ENCODE measurements at places on chromosomes 12 and 14.

DNA sequence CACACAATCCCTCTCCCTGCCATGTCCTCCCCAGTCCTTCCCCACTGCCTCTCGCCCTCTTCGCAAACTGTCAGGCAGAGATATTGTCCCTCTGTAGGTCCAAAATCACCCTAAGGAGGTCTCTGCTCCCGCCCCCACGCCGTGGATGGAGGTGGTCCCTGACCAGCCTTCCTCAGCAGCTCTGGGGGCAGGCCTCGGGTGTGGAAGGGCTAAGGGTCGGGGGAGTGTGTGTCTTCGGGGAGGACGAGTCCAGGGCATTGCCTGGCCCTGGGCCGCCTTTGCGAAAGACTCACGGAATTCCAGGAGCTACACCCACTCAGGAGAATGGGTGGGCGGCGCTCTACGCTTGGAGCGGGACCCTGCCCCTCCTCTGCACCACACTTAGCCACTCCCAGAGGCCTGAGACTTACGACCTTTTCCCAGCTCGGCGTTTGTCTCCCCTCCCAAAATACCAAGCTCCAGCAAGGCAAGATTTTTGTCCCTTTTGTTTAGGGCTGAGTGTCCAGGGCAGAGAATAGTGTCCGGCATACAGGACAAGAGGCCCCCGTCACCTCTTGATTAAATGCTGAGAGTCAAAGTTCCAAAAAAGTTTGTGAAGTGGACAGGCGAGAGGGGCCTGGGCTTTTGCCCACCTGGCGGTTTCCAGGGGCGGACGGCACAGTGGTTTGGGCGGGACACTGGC is 881 bp downstream of the PYGL start:
- no peak for DNase-seq

GRCh38 chr14:105072892-105073719 is 7.9 kb upstream of the GPR132 start:
- no peak for DNase-seq

DNA sequence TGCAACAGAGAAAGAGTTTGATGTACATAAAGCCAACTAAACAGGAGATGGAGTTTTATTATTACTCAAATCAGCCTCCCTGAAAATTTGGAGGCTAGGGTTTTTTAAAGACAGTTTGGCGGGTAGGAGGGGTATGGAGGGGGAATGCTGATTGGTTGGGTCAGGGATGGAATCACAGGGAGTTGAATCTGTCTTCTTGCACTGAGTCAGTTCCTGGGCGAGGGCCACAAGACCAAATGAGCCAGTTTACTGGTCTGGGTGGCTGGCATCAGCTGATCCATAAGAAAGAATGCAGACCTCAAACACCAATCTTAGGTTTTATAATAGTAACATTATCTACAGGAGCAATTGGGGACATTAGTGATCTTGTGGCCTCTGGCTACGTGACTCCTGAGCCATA is 64.9 kb downstream of the RIN3 start:
- DNase-seq = no peak

DNA sequence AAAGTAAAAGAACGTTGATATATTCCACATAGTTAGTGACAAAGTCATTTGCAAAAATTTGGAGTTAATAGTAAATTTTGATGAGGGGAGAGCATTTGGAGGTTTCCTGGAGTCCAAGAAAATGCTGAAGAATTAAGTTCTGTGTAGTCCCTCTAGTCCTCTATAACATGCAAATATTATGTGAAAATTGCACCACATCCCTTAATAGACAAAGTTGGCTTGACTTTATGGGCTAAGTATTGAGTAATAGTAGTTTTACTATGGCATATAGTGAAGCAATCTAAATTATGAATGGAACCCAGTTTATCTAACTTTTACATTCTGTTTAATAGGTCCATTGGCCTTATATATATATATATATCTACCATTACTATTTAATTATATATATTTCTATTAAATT is 66.4 kb upstream of the DCN start:
- DNase-seq = no peak

DNA sequence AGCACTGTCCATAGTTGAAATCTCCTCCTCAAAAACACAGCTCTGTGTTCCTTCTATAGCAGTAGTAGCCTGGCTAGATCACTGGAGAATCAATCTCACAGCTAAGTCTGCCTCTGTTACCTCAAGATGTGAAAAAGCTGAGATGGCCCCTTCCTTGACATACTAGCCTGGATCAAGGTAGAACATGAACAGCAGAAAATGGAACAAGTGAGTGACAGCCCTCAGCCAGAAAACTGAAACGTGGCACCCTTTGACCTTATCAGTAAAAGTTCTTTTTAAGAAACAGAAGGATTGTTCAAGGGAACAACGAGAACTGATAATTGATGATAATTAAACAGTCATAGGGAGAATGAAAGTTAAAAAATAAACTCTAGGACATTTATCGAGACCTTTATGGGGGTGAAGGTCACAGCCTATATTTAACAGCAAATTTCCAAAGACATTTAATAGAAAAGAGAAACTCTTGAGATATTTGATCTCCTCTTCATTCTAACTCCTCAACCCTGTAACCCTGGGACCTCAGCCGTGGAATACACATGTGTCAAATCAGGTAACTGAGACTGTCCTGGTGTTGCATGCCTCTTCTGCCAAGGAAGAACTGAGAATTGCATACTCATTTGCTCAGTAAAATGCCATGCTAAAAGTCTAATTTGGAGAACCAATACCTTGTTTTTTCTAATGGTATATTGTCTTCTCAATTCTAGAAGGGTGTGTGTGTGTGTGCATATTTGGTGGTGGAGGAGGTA is 258.0 kb upstream of the ATP2B1 start:
- DNase-seq = no peak

GRCh38 chr12:81517296-81517695 is 241.9 kb downstream of the PPFIA2 start:
- no peak for DNase-seq

- peak; percentile 70 for DNase-seq
These were observed 522 bp downstream of the TUBA1A start for GRCh38 chr12:49188201-49188915.

DNA sequence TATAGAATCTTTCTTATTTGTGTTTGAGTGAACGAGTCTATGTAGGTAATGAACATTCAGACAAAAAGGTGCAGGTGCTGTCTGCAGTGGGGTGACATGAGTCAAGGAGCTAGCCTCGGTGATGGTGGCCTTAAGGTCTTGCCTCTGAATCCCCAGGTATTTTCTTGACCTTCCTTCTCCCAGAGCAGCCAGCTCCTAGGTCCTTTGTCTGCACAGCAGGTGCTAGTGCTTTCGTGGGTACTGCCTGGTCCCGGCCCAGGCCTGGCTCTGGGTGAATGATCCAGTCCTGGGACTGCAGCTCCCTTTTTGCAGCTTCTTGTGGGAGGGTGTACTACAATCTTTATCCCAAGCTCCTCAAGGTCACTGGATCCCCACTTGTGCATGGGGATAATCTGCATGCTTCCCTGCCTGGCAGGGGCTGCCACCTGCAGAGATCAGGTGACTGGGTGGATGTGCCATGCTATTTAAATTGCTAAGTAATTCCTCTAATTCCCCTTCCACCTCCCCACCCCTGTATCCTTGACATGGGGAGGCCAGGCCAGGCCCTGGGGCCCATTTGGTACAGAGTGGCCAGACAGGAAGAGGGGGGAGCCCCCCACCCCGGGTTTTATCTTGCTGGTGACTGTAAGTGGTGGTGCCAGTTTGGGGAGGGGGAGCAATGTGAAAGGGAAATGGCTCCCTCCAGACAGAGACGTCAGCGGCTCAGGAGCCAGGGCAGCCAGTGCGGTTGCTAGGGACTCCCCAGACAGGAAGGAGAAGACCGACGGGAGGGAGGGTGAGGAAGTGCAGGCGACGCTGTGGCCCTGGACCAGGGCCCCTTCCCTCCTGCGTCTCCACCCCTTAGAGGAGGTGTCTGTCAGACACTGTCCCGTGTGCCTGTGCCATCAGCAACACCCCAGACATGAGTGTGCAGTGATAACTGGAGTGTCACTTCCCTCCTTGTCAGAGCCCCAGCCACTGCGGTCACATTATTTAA is 6.7 kb downstream of the VASH1 start:
- DNase-seq = peak; percentile 81

- DNase-seq = no peak
These were observed 28.4 kb downstream of the NOC4L start for GRCh38 chr12:132172619-132173018.

GRCh38 chr12:105436636-105437035 is 106.1 kb downstream of the C12orf75 start:
- no peak for DNase-seq

GRCh38 chr12:30783946-30784345 is 29.2 kb upstream of the CAPRIN2 start:
- DNase-seq = no peak

GRCh38 chr12:25435431-25435830 is 117.7 kb downstream of the LMNTD1 start:
- DNase-seq = no peak

- peak; percentile 84 for DNase-seq
These were observed 7.0 kb downstream of the MYL2 start for GRCh38 chr12:110913119-110914056.

- DNase-seq = no peak
These were observed 103.5 kb downstream of the GLT1D1 start for GRCh38 chr12:128956755-128957154.

DNA sequence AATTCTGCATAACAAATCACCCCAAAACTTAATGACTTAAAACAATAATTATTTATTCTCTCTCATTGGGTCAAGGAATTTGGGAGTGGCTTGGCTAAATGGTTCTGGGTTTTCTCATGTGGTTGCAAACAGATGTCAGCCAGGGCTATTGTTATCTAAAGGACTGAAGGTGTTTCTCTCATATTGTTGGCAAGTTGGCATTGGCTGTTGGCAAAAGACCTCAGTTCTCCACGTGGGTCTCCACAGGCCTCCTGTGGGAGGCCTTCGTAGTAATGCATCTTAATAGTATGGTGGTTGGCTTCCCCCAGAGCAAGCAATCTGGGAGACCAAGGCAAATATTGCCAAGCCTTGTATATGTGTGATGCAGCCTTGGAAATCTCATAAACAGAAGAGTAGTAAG is 14.4 kb downstream of the GALNT16 start:
- no peak for DNase-seq

- no peak for DNase-seq
These were observed 151.1 kb downstream of the DPF3 start for GRCh38 chr14:72742838-72743195.

DNA sequence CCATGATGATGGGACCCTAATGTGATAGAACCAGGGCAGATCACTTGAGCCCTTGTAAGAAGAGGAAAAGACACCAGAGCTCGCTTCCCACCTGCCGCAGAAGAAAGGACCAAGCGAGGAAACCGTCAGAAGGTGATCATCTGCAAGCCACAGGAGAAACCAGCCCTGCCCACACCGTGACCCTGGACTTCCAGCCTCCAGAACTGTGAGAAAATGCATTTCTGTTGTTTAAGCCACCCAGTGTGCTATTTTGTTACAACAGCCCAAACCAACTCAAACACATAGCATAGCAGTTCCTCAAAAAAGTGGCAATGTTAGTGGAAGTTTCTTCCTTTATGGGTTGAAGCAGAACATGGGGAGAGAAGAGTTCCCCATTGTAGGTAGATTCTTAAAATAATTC is 107.9 kb upstream of the BCL2L14 start:
- DNase-seq = no peak

- no peak for DNase-seq
These were observed 52.8 kb downstream of the PPFIBP1 start for GRCh38 chr12:27576667-27577347.

- DNase-seq = peak; percentile 17
These were observed 60.4 kb upstream of the FAR2 start for GRCh38 chr12:29088611-29089219.

- no peak for DNase-seq
These were observed 10.7 kb upstream of the BHLHE41 start for GRCh38 chr12:26135571-26135970.

- DNase-seq = no peak
These were observed 11.0 kb downstream of the SPTLC2 start for GRCh38 chr14:77605392-77605972.

DNA sequence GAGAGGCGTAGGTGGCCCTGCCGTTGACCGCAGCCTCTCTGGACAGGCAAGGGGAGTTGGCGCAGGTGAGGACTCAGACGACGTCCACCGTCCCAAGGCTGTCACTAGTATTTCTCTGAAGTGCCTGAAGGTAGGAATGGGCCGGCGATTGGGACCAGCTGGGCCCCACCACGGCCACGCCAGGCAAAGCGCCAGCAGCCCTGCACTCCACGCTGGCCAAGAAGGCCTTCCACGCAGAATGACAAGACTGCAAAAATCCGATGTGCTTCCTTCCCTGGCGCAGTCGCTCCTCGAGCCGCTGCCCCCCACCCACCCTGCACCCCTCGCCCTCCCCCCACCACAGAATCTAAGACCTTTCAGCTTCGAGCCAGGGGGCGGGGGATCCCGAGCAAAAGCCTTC is 17.3 kb upstream of the MLXIP start:
- no peak for DNase-seq

GRCh38 chr12:117580015-117580717 is 218.7 kb upstream of the NOS1 start:
- DNase-seq = no peak

DNA sequence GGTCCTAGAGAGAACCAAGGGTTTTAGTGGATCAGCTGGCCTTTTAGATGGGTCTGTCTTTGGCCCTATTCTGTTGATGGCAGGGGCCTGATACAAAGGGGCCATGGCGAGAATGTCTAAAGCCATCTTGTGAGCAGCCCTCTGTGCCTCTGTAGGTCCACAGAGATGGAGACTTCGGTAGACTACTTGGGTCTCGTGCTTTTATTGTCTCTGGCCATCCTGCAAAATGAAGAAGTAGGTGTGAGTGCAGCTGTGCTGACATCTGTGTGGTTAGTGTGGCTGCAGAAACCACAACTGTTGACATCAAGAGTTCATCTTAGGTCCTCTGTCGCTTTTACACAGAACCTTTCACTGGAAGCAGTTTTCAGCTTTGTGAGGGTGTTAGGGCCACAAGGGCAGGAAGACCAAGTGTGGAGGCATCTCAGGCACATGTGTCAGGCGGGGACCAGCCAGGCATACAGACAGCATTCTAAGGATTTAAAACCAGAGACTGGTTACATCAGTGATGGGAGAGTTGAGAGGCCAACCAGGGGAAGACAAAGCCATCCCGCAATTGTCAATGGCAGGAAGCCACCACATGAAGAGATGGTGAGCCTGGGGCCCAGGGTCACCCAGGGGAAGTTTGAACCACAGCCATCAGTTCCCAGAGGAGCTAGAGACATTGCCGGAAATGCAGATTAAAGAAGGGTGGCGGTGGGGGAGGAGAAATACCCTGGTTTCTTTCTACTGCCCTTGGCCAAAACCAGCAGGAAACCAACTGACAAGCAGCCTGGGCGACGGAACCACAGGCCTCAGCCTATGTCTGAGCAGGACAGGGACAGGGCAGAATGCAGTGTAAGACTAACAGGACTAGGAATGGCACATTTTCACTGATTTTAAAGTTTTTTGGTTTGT is 13.0 kb upstream of the TPCN1 start:
- DNase-seq = peak; percentile 84

DNA sequence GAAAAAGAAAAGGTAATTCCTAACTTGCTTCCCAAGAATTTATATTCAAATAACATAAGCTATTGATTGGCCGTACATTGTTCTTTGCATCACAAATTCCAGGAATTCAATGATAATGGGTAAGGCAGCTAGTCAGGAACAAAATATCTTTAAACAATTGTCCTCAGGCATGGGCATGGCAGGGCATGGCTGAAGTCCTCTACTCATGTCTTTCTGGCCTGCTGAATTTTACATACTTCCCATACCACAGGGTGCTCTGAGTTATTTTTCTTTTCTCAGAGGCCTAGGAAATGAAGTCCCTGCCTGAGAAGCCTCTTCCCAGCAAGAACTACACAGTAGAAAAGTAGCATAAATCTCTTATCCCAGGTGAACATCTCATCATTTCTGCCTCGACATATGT is 15.1 kb upstream of the DRAM1 start:
- no peak for DNase-seq
